ENCODE measurements at places on chromosomes 5 and 9.

- DNase-seq, result no peak
These were observed 153.7 kb downstream of the INSYN2B start for GRCh38 chr5:169826618-169827017.

DNA sequence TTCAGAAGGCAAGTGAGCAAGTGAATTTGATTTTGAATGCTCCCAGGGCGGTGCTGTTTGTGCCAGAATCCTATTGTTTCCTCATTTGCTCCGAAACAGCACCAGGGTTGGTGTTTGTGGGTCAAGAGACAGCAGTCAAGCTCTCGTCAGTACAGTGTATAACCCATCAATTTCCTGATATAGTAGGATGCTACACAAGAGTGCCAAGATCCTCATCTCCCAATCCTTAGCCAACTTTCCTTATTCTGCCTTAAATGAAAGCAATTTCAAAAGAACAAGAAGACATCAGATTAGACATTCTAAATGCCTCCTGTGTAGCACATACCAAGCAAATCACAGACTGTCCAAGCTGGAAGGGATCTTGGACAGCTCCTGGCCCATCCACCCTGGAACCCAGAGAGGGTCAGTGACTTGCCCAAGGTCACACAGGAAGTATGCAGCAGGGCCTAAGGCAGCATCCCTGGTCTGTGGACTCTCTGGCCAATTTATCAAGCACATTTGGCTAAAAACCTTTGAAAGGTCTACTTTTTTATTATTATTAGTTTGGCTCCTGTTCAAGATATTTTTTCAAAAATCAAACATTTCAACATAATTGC lies 4.5 kb downstream of the WHRN start:
- no peak for DNase-seq

DNA sequence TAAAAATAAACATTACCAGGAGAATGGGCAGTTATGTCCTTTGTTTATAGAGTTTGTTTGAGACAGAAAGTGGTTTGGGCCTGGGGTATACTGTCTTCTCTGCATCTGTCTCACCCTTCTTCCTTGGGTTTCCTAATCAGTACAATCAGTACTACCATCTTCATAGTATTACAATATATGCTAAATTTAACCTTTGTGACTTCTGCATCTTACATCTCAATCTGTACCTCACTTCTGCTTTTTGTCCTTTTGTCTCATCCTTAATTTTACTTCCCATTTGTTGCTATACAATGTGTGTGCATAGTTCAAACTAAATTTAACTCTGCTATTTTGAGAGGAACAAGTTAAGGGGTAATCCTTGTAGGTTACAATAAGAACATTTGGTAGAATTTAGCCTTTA lies 19.6 kb downstream of the FBXO38 start:
- no peak for DNase-seq

- peak; percentile 80 for DNase-seq
These were observed at the start of gene HEXB for GRCh38 chr5:74684900-74685851. Gene HEXB (plus strand): TSS chr5:74685233. CDS start chr5:74685261, 28 bp downstream.

DNA sequence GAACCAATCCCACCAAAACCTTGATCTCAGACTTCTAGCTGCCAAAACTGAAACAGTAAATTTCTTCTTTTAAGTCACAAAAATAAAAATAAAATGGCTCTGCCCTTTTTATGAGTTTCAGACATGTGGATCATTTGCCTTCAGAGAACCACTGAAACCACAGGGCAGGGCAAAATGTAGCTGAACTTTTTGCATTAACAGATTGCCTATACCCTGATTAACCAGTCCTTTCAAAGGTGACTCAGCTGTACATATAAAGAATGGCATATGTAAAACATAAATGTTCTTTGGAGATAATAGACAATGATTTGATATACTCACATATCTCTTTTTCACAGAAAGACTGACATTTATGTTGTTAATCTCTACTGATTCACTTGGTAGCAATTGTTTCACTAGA lies 187.1 kb upstream of the GRIN3A start:
- no peak for DNase-seq

DNA sequence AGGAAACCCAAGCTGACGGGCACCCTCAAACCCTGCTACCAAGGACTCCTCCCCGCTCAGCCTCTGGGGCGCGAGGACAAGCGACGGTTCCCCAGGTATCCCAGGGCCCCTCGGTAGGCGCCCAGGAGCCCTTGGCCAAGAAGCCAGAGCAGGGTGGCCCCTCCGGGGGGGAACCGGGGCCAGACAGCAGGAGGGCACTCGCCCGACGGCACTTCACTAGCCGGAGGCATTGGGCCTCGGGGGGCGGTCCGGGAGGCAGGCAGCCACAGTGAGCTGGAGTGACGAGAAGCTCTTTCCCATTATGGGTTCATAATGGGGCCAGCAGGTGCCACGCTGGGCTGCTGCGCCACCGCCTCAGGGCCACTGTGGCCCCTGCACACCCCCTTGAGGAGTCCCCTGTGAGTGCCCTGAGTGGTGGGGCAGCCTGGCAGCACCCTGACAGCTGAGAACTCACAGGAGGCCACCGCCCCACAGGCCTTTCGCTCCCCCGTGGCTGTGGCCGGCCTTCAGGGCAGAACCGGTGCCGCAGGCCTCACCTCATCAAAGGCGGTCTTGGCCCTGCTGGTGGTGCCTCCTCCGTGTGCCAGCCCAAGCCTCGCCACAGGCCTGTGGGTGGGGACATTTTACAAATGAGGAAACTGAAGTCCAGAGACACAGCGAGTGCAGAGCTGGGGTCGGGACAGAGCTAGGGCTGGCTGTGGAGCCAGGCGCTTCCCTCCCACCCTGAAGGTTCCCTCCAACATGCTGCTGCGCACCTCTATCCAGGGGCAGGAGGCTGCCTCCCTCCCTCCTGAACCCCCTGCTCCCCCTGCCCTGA lies 68.7 kb downstream of the PSMB7 start:
- no peak for DNase-seq

- no peak for DNase-seq
These were observed 68.5 kb downstream of the SLC24A2 start for GRCh38 chr9:19720377-19720776.

- DNase-seq, result no peak
These were observed 15.6 kb upstream of the SLC36A2 start for GRCh38 chr5:151362970-151363369.

- DNase-seq, result no peak
These were observed 2.5 kb upstream of the NME5 start for GRCh38 chr5:138141734-138142133.

- DNase-seq, result no peak
These were observed 36.3 kb upstream of the HAND1 start for GRCh38 chr5:154514331-154514730.

DNA sequence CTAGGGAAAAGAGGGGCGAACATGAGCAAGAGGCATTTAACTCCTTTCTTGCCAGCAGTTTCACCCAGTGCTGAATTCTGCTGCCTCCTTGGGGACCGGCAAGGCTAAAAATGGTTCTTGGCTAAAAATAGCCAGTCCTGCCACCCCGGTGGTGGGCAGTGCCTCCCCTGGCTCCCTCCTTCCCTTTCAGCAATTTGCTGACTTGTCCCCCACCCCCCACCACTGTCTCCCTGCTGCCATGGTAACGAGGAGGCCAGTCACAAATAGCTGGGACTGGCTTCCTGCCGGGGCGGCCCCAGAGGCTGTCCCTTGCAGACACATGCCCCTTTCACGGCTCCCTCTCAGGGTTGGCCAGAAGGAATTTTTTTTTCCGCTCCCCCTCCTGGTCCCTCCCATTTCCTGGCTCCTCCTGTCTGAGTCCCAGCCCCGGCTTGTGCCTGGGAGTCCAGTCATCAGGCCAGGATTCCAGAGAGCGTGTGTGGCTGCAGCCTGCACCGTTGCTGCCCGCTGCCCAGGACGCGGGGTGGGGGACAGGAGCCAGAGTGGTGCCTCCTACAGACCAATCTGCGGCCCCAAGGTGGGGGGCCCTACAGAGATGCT lies 130.3 kb downstream of the RGS3 start:
- DNase-seq, result no peak

GRCh38 chr9:90539286-90539685 lies 103.3 kb downstream of the DIRAS2 start:
- no peak for DNase-seq

DNA sequence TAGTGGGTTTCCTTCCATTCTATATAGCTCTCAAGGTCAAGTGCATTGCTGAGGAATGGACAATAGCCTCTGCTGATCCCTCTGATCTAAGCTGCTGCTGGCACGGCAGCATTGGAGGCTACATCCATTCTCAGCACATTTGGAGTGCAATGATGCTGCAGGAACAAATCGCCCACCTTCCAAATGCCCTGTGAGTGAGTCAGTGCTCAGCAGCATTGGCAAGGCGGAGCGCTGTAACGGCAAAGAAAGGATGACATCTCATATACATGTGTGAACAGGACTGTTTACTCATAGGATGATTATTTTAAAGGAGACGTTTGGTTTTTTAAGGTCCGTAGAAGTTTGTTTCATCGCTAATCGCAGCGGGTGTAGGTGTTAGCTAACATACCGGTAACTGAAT lies 408.7 kb downstream of the ARHGEF28 start:
- DNase-seq, result no peak

- DNase-seq, result no peak
These were observed 38.8 kb downstream of the PCA3 start for GRCh38 chr9:76803083-76803482.

DNA sequence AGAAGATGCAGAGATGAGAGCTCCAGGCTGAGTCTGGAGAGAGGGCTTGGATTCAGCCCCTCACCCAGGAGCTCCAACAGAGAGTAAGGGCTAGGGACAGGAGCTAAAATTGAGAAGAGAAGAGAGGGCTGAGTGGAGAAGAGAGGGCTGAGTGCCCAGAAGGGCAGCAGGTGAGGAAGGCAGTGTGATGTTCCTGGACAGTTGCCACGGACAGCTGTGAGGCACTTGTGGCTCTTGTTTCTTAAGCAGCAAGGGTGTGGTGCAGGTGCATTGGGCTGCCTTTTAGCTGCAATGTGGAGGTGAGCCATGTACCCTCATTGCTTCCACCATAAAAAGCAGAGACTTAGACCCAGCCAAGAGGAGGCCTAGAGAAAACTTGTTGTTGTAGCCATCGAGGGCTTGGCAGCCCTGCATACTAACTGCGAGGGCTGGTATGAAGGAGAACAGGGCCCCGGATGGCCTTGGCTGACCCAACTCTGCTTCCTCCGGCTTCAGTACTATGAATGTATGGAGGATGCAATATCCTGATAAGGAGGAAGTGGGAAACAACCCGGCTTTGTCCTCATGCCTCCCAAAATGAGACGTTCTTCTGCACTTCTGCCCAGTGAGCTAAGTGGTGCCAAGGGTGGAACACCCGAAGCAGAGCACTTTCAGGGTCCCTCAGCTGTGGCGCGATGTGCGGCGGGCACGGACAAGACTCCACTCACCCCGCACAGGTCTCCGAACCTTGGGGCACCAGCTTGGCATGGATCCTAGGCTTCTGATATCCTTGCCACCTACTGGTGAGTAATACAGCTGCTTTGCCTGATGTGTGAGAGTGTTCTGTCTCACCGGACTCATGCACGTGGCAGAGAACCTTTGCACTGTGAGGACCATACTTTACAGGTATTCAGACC lies 65.2 kb downstream of the LRRC70 start:
- DNase-seq, result no peak

DNA sequence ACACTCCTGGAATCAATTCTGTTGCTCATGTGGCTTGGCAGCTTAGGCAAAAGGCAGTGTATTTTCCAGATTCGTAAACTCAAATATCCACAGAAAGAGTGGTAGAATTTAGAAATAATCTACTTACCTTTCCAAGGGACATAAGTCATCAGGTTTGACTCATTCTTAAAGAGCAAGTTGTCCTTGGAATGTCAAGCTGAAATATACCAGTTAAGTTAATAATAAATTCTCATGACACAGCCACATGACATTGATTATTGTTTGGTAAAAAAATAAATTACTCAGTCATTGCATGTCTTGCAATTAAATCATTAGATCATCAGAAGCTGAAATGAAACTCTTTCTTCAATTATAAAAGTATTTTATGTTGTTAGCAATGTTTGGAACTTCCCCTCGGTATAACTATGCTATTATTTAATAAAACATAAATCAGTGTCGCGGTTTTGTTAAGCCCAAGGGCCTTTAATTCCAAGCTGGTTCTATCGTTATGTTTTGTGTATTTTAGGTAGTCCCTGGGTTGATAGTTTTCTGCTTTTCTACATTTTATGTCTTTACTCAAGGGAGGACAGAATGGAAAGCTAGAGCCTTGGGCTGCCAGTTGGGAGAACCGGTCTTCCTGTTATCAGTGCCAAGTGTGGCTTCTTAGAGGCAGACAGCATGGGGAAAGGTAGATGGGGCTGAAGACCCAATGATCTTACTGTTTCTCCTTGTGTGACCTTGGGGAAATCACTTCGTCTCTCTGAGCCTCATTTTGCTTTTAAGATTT lies 79.3 kb upstream of the PRLR start:
- no peak for DNase-seq

- no peak for DNase-seq
These were observed 77.1 kb downstream of the BAAT start for GRCh38 chr9:101307524-101308213.

DNA sequence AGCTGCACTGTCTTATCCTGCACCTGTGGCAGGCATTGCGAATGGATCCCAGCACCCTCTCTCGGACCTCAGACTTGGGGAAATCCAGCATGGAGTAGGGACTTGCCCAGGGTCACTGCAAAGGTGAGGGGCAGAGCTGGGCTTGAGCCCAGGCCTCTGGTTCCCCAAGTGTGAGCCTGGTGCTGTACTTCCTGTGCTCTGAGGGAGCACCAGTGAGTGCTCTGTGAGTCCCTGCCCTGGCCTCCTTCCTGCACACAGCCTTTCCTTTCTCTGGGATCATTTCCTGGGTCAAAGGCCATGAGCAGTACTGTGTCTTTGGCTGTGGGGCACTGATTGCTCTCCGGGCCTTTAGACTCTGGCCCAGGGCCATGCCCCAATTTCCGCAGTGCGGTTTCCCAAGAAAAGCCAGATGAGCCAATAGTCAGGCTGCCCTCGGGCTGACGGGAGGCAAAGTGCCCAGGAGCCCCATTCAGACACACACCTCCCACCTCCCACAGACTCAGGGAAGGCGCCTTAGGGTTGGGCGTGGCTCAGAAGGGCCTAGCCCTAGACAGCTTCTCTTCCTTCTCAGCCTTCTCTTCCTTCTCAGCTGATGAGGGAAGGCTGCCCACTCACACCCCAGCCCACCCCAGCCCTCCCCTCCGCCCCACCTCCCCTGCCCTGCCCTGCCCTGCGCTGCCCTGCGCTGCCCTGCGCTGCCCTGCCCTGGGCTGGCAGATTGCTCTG lies 23.3 kb upstream of the TRIM14 start:
- DNase-seq, result no peak

DNA sequence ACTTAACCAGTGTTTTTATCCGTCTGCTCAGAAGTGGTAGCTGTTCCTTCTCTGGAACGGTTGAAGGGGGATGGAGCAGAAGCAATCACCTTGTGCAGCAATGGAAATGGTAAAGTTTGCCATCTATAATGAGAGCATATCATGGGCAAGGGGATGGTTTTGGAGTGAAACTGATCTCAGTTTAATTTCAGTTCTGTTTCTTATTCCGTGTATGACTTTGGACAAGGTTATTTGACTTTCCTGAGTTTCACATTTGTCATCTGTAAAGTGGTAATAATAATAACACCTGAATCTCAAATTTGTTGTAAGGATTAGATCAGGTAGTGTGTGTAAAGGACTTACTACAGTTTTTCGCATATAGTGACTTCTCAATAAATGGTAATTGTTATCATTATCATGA lies 106.1 kb downstream of the PCSK1 start:
- DNase-seq, result no peak

GRCh38 chr9:124298646-124299235 lies 41.0 kb downstream of the NEK6 start:
- no peak for DNase-seq

GRCh38 chr9:87278971-87279733 lies 218.5 kb upstream of the DAPK1 start:
- DNase-seq, result no peak

Data from activated CD4-positive, alpha-beta T cell treated with anti-CD3 and anti-CD28 coated beads, Interleukin-2, amount 50 U/mL, for 1 hour (primary cell).